ENCODE measurements at places on chromosomes 7 and 10.

- no peak for DNase-seq
These were observed 152.9 kb downstream of the CCDC3 start for GRCh38 chr10:12848439-12849173.

GRCh38 chr10:121774813-121775212 lies 153.0 kb downstream of the ATE1 start:
- DNase-seq, result no peak

DNA sequence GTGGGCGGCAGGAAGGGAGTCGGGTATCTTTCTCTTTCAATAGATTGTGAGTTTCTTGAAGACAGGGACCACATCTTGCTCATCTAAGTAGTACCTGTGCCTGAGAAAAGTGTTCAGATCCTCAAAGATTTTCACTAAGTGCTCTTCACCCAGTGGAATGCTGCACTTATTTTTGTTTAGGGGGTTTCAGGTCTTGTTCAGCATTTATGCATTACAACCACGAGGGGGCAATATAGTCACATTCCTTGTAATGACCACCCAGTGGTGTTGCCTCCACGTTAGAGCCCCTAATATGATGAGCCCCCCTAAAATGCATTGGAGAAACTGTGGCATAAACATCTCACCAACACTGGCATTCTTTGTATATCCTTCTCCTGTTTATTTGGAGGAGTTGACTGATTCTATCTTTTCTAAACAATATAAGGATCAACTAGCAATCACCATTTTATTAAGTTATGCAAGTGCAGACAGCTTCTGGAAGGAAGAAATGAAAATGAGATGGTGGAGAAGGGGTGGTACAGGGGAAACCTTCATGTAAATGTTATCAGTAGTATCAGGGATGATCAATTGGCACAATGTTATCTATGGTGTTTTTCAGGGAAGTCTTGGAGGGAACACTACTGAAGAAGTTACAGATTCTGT lies 3.1 kb upstream of the PAPSS2 start:
- DNase-seq, result no peak

GRCh38 chr7:12220389-12221046 lies 9.4 kb downstream of the TMEM106B start:
- no peak for DNase-seq

DNA sequence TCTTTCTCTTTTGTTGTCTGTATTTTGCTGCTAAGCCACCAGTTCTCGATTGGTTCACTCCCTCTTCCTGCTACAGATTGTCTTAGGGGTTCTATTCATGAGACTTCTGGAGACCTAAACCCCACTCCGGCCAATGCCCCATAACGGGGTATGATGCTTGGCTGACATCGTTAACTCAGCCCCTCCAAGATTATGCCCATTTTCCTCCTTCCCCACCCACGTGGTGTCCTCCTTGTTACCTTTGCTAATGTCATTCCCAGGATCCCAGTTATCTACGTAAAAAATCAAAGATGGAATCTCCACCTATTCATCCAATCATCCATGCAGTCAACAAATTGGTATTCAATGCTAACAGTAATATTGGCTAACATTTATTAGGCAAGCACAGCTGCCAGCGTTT lies 228.3 kb downstream of the CAMK1D start:
- DNase-seq, result no peak

- no peak for DNase-seq
These were observed 269.0 kb downstream of the DIP2C start for GRCh38 chr10:420154-421121.

- no peak for DNase-seq
These were observed 37.8 kb downstream of the CAV1 start for GRCh38 chr7:116562529-116563121.

DNA sequence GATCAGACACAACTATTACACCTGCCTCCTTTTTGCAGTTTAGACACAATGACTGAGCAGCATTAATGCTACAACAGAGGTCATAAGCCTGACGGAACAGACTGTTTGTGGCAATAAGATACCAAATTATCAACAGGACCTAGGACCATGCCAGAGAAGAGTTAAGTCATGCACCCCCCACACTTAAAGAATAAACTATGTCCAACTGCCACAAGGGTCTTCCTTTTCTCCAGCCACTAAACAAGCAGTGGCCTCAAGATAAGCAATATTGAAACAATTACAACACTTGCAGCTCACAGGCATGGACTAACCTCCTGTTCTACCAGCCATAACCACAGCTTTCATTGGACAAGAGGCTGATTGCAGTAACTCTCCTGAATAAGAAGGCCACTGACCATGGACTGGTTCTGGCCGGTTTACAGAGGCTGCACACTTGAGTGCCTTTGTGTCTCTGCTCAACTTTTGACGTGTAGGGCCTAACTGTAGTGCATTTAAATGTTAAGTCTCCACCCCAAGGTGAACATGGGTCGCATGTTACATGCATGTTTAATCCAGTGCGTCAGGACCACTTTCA lies 104.4 kb downstream of the STRA8 start:
- DNase-seq, result no peak

DNA sequence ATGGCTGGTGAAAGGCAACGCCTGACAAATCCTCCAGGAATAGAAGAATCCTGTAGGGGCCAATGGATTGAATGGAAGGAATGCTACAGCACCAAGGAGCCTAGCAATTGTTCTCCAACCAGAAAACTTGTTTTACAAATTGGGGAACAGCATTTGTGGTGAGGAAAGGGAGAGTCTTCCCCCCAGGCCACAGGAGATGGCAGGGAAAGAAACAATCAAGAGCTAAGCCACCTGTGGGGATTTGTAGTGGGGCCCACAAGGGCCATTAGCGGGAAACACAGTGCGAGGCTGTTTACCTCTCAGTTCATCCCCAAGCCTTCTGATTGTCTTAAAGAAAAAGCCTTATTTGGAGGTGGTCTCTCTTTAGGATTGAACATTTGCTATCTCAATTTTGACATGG lies 48.5 kb upstream of the KCNMA1 start:
- no peak for DNase-seq

DNA sequence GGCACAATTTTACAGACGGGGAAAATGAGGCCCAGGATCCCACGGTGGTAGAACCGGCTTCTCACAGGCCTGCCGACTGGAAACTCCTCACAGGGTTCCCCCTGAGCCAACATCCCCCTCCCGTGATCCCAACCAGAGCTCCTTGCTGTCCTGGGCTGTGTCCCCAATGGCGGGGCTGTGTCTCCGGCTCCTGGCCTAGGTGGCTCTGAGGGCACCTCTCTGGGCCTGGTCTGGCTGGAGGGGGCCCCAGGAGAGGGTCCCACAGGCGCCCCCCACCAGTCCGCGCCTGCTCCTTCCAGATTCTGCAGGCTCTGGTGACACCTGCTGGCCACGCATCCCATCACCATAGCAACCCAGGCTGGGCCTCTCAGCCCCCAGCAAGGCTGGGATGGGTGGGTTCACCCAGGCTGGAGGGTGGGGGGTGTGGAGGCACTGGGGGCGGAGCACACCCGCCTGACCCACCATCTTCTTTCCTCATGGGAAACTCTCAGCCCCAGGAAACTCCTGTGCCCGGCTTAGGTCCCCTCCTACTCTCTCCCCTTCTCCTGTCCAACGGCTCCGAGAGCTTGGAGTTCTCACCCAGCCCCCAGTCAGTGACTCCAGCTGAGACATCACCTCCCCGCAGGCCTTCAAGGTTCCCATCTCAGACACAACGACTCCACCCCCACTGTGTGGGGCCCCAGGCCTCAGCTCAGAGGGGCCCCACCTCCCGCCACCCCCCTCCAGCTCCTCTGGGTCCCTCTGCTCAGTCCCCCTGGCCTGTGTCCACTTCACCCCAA lies 27.1 kb upstream of the TNRC18 start:
- no peak for DNase-seq

GRCh38 chr10:1476455-1476803 lies 260.9 kb downstream of the ADARB2 start:
- no peak for DNase-seq

All from GM12878 (cell line).